Lung (tissue), 17 donors: ENCODE measurements at places on chromosomes 3 and 15. TPM values are rescaled to one million over a fixed set of nuclear protein-coding genes. Genes with fewer than 3 reads are reported as not detected.

ZNF860 gene
- 2.4 TPM for total RNA-seq

DNA sequence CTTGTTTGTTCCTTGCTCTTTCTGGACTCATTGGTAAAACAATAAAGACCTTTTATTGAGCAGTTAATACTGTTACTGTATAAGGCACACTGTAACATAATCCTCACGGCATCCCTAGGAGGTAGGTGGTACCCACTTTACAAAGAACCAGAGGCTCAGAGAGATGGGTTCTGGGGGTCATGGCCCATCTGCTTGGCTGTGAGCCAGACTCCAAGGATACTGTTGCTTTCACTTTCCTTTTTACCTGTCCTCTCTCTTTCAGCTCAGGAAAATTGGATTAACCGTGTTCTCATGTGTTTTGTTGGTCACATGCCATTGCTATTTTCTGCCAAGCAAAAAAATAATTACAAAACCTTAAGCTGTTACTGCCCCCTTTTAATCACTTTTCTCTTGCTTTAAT lies 34.8 kb upstream of the FILIP1L start:
- DNase-seq, result no peak

ITGB5 gene
- 126 TPM for total RNA-seq

GRCh38 chr3:132222868-132223538 lies 94.2 kb upstream of the ACP3 start:
- no peak for DNase-seq

DNA sequence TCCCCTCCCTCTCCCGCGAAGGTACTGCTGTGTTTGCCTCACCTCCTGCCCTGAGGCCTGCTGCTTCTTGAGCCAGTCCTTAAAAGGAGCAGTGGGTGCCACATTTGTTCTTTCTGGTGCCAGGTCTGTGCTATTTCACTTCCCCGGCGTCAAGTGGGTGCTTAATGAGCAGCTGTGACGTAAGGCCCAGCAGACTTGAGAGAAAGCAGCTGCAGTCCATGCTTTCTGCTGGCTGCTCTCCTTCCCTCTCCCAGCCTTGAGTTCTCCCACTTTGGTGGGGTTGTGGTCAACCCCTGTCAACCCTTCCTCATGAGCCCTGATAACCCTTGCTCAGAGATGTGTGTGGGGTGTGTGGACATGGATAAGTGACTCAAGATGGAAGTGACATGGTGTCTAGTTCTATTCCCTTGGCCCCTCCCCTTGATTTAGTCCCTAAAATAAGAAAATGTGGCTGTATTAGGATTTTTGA lies 6.9 kb downstream of the INAFM2 start:
- peak; percentile 88 for DNase-seq

DNA sequence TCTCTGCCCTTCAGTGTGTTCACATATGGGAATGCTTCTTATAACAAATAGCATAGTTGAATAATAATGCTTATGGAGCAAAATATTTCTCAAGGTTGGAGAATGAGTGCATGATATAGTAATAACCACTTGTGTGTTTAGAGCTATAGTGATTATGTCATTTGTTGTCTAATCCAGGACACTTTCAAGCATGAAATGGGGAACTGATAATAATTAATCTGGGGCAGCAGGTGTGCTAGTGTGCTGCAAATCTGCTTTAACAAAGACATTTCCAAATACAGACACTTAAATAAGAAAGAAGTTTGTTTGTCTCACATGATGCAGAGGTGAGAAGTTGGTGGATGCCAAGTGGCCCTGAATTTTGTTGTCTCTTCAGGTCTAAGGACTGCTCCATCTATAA lies 579.3 kb upstream of the GRM7 start:
- DNase-seq, result no peak

GRCh38 chr3:184488577-184488976 lies 73.0 kb upstream of the EPHB3 start:
- DNase-seq, result no peak

ACKR2 gene
- 5.7 TPM for total RNA-seq

DNA sequence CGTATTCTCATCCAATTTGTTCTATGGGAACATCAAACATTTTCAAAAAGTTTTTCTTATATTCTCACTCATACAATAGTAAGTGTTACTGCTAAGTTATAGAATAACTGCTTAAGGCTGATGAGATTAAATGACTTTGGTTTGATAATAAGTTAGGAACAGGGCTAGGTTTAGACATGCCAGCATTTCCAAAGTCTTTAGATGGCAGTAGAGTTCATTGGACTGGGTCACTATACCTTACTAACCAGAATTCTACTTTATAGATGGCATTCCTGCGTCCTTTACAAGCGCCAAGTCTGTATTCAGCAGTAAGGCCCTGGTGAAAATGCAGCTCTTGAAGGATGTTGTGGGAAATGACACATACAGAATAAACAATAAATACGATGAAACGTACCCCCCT lies 21.7 kb downstream of the PLAAT1 start:
- DNase-seq, result no peak

DNA sequence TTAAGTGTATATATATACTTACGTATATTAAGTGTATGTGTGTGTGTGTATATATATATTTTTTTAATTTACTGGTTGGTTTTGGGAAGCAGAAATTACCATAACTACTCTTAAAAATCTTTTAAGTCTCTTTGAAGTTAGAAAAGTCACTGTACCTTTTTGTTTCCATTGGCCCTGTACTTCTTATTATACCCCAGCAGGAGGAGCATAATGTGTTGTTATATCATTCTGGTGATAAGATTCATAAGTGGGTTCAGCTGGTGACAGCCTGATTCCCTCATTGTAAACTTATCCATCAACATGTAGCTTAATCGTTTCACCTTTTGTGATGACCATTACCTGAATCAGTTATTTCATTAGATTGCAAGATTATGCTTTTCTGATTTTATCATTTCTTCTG lies 30.8 kb downstream of the MLH1 start:
- no peak for DNase-seq

DNA sequence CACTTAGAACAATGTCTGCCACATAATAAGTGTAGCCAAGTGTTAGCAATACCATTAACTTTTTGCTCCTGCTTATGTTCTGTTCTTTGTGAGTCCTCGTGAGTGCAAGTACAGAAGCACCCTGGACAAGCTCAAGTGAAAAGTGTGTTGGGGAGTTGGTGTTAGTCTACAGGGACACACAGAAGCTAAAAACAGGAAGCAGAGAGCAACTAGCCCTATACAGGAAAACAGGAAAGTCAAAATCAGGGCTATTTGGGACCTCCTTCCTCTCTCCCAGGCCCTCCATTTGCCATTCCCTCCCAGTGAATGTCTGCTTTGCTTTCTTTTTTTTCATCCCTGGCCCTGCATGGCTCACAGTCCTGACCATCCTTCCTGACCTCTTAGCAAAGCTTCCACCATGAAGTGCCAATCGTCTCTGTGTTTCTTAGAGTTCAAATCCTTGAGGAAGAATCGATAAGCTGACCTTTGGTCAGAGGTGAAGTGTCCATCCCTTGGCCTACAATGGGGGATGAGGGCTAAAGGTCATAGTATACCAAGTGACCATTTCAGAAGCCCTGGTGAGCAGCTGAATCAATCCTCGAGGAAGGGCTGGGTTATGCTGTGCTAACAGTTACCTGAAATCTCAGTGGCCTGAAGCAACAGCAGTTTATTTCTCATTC lies 328.2 kb downstream of the SHQ1 start:
- no peak for DNase-seq

TSC22D2 gene
- 25.7 TPM for total RNA-seq

DNASE1L3 gene
- 1.2 TPM for total RNA-seq

NGLY1 gene
- total RNA-seq, result 28.9 TPM

GRCh38 chr3:71787851-71788405 lies 3.0 kb upstream of the PROK2 start:
- DNase-seq, result no peak

- DNase-seq, result no peak
Measured at GRCh38 chr15:28025413-28025812, 73.7 kb downstream of the OCA2 start.

DNA sequence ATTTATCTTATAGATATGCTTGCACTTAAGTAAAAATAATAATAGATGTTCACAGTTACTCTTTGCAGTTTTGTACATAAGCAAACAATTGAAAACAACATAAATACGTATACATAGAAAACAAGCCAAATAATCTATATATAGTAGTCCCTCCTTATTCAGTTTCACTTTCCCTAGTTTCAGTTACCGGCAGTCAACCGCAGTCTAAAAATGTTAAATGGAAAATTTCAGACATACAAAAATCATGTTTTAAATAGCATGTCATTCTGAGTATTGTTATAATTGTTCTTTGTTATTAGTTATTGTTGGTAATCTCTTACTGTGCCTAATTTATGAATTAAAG lies 262.0 kb downstream of the CGGBP1 start:
- DNase-seq, result no peak

GRCh38 chr15:35888815-35889214 lies 342.9 kb upstream of the DPH6 start:
- no peak for DNase-seq

GRCh38 chr3:125123451-125124305 lies 67.9 kb upstream of the HEG1 start:
- DNase-seq, result no peak

- DNase-seq, result no peak
Measured at GRCh38 chr3:128557531-128558280, 64.7 kb upstream of the GATA2 start.

DNA sequence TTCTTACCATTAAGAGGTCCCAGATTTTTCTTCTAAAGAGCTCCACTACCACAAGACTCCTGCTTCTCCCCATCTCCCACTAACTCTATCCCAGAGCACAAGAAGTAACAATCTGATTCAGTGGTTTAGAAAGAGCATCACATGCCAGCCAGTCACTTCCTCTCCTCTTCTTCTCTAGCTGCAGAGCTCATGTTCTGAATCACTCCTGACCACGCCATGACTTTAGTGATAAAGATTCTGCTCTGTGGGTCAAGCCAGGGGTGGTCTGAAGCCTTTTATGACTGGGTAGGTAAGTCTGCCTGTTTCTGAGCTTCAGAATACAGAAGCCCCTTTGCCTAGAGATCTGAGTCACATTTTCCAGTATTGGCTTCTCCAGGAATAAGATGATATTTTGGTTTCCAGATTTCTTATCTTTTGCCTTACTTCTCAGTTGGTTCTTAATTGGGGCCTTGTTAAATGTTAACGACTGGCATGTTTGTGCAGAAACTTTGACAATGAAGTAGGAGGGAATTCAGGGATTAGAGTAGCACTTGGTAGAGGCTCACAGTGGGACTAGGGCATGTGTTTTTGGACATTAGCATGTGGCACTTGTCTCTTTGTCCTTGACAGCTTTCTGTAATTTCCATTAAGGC lies 27.6 kb upstream of the ADAMTSL3 start:
- DNase-seq, result no peak

DNA sequence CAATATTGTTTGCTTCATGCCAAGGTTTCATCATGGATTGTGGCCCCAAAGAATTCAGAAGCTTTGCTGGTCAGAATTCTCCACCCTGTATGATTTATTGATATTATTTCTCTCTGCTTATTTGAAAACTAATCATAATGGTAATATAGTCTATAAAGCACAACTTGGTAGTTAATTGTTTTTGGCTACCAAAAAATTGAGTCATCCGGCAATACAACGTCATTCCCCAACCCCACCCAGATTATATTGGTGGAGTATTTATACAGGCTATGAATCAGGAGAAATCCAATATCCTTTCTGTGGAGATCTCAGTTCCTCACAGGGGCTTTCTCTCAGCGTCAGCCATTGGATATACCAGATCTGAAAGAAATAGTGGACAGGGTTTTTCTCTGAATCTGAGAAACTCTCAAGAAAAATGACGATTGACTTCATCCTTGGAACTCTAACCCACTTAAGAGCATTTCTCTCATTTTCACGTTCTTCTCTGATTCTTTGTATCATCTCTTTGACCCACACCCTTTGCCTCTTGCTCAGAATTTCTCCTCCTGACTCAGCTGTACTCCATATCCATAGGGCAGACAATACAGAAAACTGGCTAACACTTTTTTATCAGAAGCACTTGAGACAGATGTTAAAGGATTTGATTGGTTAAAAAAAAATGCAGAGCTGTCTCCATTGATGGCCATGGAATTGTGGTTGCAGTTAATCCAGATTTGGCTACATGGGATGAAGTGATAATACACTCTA lies 1055.8 kb upstream of the CADM2 start:
- DNase-seq, result no peak

TLR9 gene
- 0.20 TPM for total RNA-seq

DNA sequence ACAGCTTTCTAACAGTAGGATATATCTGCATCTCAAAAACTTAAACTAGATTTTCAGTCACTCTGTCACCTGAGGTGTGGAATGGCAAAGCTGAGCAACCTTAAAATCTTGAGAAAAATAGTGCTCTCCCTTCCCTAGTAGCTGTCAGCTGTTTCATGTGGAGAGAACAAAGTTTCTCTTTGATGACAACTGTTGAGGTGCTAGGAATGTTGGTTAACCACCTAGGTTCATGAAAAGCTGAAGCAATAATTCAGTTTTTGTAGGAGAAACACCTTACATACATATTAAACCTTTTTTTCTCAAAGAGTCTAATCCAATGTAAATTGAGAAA lies 40.8 kb downstream of the TCF12 start:
- DNase-seq, result no peak

GRCh38 chr3:16106050-16106449 lies 68.4 kb upstream of the GALNT15 start:
- no peak for DNase-seq

GRCh38 chr3:44932271-44932670 lies 43.7 kb downstream of the ZDHHC3 start:
- no peak for DNase-seq

- DNase-seq, result no peak
Measured at GRCh38 chr3:101529816-101530685, 17.0 kb upstream of the SENP7 start.

- DNase-seq, result no peak
Measured at GRCh38 chr3:115806501-115806900, 183.2 kb downstream of the GAP43 start.

GRCh38 chr15:68862415-68862814 lies 41.7 kb upstream of the ANP32A start:
- no peak for DNase-seq
